NCI-H2081 treated with DMSO at 0.1 percent for 48 hours (cell line): ENCODE measurements at places on chromosomes 5 and 9.

DNA sequence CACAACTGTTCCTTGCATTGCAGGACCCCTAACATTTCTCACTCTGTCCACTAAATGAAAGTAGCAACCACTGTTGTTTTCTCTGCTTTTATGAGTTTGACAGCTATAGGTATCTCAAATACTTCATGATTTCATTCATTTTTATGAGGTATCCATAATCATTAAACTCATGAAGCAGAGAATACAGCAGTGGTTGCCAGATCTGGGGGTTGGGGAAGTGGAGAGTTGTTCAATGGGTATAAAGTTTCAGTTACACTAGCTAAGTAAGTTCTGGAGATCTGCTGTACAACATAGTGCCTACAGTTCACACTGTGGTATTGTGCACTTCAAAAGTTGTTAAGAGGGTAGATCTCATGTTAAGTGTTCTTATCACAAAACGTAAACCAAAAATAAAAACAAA, 23.4 kb upstream of the CAMK4 start:
- no peak for DNase-seq

GRCh38 chr9:90556897-90557675, 85.5 kb downstream of the DIRAS2 start:
- DNase-seq = no peak

- no peak for DNase-seq
These were observed 7.6 kb upstream of the GRPEL2 start for GRCh38 chr5:149337736-149338135.

DNA sequence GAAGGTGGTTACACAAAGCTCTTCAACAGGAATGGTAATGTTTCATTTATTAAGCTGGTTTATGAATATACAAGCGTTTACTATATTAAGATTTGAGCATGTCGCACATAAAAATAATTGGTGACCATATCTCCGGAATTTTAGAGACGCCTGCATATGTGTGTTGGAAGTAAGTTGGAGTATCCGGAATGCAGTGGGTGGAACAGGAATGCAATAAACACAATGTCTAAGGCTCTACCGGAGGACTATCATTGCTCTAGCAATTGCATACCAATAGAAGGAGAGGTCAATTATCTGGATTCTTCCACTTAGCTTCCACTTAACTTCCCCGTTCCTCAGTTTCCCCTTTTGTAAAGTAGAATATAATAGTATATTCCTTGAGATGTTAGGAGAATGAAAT, 1.1 kb upstream of the CEP78 start:
- no peak for DNase-seq

DNA sequence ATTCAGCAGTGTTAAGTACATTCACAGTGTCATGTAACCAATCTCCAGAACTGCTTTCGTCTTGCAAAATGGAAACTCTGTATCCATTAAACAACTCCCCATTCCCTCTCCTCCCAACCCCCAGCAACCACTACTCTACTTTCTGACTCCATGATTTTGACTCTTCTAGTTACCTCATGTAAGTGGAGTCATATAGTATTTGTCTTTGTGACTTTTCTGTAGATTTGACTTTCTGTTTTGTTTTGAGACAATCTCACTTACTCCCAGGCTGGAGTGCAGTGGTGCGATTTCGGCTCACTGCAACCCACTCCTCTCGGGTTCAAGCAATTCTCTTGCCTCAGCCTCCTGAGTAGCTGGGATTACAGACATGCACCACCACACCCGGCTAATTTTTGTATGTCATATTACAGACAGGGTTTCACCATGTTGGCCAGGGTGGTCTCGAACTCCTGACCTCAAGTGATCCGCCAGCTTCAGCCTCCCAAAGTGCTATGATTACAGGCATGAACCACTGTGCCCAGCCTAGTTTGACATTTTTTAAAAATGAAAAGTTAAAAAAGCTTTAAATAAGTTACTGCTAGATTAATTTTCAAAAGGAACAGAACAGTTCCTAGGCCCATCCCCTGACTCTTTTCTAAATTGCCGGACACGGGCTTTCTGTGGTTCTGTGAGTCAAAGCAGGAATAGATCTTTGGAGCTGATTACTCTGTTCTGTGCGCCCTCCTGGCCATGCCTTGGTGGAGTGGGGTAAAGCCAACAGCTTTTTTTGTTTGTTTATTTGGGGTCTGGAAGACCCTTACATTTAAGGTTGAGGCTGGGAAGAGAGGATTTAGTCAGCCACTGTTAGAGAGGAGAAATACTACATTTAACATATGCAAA, 59.3 kb downstream of the RALGPS1 start:
- DNase-seq = no peak

DNA sequence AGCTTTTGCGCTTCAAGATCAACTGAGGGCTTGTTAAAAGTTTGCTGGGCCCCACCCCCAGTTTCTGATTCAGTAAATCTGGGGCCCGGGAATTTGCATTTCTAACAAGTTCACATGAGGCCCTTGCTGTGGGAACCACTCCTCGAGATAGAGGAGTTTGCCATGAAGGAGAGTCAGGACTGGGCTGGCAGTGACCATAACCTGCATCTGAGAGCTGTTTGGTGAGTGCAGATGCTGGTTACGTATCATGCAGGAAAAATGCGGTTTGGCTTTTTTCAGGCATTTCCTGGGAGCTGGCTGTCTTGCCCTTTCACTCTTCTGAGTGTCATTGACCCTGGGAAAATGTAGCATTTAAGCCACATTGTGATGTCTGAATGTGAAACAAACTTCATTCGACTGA, 9.4 kb upstream of the ANGPTL2 start:
- no peak for DNase-seq

DNA sequence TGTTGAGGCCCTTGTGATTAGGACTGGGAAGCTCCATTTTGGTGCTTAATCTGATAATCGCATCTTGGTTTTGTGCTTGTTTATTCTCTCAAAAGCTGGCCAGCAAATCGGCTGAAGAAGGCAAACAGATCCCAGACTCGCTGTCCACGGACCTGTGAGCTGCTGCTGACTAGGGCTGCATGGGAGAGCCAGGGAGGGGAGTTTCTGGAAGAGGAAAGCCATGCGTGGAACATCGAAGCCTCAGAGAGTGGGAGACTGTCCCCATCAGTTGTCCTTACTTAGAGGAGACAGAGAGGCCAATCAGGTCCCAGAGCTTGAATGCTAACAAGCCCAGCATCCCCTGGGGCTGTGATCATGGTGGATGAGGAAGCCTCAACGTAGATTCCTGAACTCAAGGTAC, 23.0 kb upstream of the FOXI1 start:
- DNase-seq = no peak

DNA sequence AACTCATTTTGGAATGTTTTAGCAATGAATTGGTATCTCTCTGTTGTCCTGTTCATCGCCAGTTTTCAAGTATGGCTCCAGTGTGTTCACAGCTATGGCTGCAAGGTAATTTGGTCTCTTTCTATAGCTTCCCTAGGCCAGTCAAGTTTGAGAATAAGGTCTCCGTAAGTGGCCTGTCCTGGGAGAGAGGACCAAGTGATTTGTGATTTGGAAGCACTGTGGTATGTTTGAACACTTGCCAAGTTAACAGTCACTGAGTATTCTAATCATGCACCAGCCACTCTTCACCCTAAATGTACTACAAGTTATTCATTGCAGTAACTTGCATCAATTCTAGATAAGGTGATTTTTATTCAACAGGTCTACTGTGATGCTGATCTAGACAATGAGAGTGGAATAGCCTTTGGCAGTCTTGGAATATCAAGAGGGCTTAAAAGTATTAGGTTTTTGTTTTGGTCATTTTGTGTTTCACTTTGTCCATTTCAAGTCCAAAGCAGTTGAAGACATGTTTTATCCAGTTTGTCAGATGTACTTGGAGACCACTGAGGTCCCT, 41.1 kb downstream of the G3BP1 start:
- DNase-seq = no peak

GRCh38 chr5:133751421-133751820, 139.1 kb upstream of the FSTL4 start:
- no peak for DNase-seq

DNA sequence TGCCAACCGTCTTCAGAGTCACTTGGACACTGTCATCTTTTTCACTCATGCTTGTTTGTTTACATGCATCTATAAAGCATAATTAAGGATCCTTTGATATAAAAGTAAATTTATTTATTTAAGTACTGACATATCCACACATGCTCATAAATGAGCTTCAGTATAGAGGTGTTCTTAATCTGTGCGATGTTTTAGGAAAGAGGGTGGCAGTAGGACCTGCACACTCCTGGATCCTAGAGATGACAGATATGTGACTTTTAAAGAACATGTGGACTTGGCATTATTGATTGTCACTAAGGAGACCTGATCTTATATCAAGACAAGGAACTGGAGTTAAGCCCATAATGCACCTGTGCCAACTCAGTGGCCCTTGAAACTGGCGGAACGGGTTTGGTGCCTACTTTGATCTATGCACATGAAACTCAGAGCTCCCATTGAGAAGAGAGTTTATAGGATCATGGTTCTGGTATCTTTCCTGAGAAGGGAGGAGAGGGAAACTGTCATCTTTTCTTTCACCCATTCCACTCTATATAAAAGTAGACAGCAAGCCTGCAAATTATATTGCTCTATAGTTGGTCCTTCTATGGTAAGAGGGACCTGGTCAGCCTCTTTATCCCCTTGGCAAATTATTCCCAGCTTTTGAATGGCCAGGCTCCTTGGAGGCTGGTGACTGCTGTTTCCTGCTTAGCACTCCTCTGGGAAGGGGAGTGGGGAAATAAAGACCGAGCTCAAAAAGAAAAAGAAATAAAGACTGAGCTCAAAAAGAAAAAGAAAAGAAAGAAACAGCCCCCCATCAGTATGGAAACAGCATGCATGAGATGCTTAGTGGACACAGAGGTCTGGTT, 57.8 kb upstream of the LIFR start:
- DNase-seq = no peak

GRCh38 chr9:128005923-128006322, 25.1 kb upstream of the EEIG1 start:
- DNase-seq = no peak

DNA sequence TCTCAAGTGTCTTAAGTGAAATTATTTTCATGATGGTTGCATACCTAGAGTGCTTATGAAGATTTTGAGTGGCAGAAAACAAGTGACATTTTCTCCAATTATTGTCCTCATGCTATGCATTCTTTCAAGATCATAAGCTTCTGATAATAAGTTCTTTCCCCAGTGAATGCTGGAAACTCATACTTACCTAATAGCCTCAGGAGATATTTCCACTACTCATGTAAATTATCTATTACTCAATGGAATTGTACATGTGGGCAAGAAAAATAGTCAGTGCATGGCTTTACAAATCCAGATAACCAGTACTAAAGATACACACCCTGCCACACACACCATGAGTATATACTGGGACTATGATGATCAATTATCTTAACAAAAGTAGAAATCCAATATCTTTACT, 1219.4 kb upstream of the C9orf72 start:
- DNase-seq = no peak

DNA sequence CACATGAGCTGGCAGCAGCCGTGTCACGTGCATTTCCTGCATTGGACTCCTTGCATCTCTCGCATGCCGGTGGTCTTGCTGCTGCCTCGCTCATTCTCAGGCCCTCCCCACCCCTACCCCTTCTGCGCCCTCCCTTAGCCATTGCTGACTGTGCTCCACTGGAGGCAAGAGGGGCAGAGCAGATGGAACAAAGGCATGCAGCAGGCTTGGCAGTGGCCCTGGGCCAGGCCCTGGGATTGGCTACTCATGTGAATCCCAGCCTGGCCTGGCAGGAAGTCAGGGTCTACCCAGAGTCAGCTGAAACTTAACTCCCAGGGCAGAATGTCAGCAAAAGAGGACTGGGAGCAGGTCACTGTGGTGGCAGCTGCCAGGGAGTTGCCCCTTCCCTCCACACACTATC, 62.3 kb downstream of the TSTD2 start:
- no peak for DNase-seq

DNA sequence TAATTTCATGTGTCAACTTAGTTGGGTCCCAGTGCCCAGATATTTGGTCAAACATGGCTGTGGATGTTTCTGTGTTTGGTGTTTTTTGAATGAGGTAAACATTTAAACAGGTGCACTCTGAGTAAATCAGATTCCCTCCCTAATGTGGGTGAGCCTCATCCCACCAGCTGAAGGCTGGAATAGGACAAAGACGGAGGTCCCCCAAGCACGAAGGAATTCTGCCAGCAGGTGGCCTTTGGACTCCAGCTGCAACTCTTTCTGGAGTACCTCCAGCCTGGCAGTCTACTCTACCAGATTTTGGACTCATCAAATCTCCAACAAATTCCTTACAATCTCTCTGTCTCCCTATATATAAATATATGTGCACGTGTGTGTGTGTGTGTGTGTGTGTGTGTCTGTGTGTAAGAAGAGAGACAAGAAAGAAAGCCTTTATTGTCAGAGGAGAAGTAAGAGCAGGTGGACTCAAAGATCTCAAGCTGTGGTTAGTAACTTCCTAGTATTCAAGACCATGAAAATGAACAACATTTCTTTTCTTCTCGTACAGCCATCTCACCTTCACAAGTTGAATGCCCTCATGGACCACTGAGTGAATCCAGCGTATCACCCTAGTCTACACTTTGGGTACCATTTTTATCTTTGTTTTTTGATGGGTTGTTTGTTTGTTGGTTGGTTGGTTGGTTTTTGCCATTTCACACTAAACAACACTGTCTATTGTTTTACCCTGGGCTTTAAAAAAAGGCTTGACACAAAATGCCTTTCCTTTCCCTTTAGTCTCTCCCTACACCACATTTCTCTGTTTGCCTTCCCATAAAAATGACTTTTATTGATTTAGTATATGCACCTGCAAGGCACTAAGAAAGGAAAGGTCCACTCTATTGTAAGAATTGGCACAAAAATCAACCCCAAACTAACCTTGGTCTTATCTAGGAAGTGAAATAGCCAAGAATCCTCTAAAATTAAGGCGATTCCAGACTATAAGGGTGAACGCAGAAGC, 118.7 kb downstream of the TENT4A start:
- DNase-seq = no peak

GRCh38 chr9:2210201-2210600, 195.1 kb downstream of the SMARCA2 start:
- no peak for DNase-seq

GRCh38 chr5:151015974-151016587, 4.3 kb upstream of the GPX3 start:
- DNase-seq = no peak

DNA sequence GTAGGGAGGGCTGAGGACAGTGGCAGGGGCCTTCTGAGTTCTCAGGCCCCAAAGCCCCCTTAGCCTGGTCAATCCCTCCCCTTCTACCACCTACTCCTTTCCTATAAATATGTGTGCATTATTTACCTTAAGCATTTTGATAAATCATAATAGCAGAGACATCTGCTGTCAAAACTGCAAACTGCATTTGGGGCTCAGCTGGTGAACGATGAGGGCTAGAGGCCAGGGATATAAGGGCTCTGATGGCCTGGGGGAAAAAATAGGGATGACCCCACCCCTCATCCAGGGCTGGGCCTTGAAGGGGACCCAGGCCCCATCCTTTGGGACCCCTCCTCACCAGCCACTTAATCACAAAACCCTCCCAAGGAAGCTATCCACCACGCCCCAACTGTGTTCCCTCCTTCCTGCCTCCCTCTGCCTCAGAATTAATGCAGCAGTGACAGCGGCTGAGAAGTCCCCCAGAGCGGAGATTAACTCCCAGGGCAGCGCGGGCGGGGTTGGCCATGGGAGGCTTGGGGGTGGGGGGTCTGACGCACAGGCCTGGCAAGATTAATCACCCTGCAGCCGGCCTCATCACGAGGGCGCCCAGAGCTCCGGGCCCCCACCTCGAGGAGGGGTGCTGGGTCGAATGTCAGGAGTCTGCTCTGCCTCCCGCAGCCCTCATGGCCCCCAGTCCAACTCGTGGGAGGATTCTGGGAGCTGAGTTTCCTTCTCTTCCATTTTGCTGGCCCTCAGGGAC, 42.1 kb downstream of the CXXC5 start:
- DNase-seq = no peak

GRCh38 chr9:38112049-38112448, 43.0 kb upstream of the SHB start:
- no peak for DNase-seq

GRCh38 chr5:133788121-133788520, 175.8 kb upstream of the FSTL4 start:
- no peak for DNase-seq
